ENCODE measurements at places on chromosomes 6 and 20.

GRCh38 chr6:110139052-110139451 is 40.4 kb downstream of the WASF1 start:
- DNase-seq, result no peak

DNA sequence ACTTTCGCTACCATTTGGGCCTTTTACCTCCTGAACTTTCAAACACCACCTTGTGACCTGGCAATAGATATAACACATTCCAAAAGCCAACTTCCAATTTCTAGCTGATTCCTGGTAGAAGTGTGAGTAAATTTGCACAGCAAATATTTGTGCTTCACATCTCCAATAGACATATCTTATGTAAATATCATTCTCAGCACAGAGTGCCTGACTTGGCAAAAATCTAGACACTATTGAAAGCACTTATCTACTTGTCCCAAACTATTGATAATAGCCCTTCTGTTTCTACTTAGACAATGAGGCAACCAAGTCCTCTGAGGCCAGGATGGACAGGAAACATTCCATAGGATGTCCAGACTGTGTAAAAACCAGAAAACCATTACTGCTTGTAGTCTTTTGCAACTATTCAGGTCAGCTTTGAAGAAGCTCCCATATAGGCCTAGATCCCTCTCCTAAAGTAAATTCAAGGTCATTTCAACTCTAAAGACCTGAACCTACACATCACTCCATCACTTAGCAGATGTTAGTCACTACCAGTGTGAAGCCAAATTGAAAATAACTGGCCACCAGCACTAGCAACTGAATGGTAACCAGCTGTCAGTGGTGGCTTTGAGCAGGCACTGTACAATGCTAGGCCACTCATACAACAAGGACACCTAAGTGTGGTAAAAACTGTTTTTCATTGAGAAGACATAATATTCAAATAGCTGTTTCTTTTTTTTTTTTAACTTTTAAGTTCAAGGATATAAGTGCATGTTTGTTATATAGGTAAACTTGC is 95.3 kb upstream of the RSPO3 start:
- no peak for DNase-seq

DNA sequence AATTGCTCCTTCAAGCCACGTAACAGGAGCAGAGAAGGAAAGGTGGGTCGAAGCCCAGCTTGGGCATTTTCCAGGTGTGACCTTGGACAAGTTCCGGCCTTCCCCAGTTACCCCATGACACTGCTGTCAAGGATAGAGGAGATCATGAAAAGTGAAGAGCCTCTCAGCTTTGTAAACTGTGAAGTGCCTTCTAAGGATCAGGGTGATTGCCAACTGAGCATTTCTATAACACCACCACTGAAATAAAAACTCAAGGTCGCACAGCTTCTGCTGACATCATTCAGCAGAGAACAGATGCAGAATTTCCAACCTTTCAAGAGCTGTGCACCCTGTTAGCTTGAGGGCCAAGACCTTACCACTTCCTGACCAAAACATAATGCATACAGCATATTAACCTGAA is 24.0 kb upstream of the ZMYND8 start:
- no peak for DNase-seq

- DNase-seq, result no peak
Measured at GRCh38 chr6:56491606-56492328, 150.9 kb downstream of the DST start.

DNA sequence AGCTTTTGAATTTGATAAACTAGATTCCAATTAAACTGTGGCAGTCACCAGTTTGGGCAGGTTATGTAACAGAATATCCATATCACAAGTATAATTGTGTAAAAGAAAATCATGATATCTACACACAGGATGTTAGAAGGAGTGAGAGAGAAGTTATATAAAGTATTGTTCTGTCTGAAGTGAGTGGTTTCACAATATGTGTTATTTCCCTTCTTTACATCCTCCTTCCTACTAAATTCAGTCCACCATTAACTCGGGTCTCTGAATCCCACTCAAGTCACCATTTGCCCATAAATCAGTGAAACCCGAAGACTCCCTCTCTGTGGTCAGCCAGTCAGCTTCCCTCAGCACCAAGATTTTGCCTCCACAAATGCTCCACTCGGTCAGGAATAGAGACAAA is 796 bp downstream of the HLA-DQB1 start:
- no peak for DNase-seq

- no peak for DNase-seq
Measured at GRCh38 chr20:38937978-38938473, 11.8 kb downstream of the FAM83D start.

DNA sequence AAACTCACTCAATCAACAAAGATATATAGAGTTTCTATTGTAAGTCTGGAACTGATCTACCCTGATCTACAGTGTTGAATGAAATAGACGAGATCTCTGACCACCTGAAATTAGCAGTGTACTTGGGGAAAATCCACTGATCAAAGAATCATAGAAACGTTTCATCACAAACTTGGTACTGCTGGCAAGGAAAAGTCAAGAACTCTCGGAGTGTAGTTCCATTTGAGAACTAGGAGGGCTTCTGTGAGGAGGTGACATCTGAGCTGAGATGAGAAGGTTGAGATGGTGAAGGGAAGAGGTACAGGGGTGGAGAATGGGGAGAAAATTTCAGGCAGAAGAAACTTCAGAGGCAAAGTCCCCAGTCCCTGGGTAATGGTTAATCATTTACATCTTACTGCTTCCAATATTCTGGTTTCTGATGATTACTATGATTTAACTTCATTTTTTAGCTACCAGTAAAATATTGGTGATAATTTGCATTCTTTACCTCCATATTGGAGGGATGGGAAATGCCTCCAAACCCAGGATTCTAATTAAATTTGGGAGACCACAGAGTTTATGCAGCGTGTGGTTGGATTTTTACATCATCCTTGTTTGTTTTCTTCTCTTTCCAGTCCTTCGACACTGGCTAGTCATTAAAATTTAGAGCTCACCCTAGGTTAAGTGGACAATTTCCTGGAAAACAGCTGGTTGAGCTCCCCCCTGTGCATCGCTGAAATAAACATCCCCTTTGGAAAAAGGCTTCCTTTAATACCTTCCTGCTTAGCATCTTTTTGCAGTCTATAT is 191.9 kb downstream of the BCAS1 start:
- no peak for DNase-seq

- no peak for DNase-seq
Measured at GRCh38 chr6:138691595-138692057, 81.9 kb upstream of the CCDC28A start.

DNA sequence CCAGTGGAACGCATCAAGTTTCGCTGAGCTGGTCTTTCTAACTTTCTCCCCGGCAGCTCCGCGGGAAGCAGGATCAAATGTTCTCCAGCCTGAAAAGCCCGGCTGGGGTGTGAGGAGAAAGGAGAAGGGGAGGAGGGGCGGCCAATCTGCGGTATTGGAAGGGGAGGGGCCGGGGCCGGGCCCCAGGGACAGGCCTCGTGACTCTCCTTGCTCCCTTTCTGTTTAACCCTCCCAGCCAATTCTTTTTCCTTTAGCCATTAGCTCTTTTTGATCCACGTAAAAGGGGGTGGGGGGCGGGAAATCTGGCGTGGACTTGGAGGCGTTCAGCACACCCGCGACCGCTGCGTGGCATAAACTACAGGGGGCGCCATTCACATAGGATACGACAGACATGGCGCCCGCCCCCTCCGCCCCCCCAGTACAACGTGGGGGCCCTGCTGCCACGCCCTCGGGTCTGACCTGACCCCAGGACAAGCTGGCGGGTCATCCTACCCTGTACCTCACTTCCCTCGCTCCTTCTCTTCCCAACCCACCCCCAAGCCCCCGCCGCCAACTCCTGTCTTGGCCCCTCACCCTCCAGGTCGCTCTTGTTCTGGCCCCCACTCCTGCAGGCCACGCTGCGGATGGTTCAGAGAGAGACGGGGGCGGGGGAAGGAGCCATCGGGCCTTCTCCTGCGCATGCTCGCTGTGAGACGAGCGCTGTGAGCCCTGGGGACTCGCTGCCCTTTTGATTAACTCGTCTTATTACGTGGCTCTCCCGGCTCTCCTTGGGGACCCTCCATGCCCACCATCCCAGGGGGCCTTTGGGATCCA is 7.8 kb upstream of the MDGA1 start:
- peak; percentile 48 for DNase-seq

Data from activated CD4-positive, CD25-positive, alpha-beta regulatory T cell treated with anti-CD3 and anti-CD28 coated beads, Interleukin-2, amount 50 U/mL, for 16 hours (primary cell).